Effector memory CD4-positive, alpha-beta T cell (primary cell): ENCODE measurements at places on chromosomes 1 and 21.

- no peaks in the 10 kb centered on the region for H3K27me3 ChIP-seq
- H3K4me3 ChIP-seq, result no peak overlapping the region
- no peaks in the 10 kb centered on the region for H3K4me1 ChIP-seq
- H3K27ac ChIP-seq, result no peak overlapping the region
Measured at GRCh38 chr1:5129746-5130355, 475.4 kb downstream of the AJAP1 start.

DNA sequence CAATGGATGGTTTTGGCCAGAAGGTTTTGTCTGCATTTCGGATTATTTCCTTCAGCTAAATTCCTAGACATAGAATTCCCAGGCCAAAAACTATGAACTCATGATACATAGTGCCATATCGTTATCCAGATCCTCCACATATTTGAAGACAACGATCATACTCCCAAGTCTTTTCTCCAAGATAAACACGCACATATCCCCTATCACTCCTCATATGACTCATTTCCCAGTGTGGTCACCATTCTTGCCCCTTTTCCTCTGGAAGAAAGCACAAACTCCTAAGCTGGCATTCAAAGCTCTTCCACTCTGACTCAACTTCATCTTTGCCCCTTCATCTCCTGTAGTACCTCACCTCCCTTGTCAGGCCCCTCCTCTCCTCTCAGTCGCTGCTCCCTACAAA, 277.6 kb downstream of the PLPP3 start:
- no peaks in the 10 kb centered on the region for H3K36me3 ChIP-seq
- H3K4me1 ChIP-seq, result no peaks in the 10 kb centered on the region
- no peak overlapping the region for H3K27ac ChIP-seq
- H3K4me3 ChIP-seq, result no peak overlapping the region
- H3K27me3 ChIP-seq, result no peaks in the 10 kb centered on the region
- no peak for DNase-seq

DNA sequence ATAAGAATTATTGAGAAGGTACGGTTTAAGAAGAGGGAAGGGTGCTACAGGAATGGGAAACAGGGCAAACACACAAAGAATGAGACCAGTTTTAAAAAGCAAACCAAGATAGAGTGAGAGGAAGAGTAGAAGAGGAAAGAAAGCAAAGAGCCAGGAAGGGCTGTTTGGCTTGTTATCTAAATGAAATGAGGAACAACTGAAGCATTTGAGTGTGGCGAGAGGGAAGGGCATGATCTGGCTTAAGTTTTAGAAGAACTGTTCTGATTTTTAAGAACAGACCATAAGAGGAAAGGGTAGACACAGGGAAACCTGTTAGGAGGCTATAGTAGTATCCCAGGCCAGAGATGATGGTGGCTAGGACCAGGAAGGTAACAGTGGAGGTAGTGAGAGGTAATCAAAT, 73.8 kb downstream of the TUT4 start:
- no peak for DNase-seq
- peaks cover 27% of the 10 kb centered on the region for H3K36me3 ChIP-seq
- H3K27me3 ChIP-seq, result no peaks in the 10 kb centered on the region

GRCh38 chr1:34367954-34368353, 191.2 kb downstream of the C1orf94 start:
- H3K27me3 ChIP-seq, result no peaks in the 10 kb centered on the region
- no peak overlapping the region for H3K27ac ChIP-seq
- H3K4me1 ChIP-seq, result no peaks in the 10 kb centered on the region
- no peaks in the 10 kb centered on the region for H3K36me3 ChIP-seq

DNA sequence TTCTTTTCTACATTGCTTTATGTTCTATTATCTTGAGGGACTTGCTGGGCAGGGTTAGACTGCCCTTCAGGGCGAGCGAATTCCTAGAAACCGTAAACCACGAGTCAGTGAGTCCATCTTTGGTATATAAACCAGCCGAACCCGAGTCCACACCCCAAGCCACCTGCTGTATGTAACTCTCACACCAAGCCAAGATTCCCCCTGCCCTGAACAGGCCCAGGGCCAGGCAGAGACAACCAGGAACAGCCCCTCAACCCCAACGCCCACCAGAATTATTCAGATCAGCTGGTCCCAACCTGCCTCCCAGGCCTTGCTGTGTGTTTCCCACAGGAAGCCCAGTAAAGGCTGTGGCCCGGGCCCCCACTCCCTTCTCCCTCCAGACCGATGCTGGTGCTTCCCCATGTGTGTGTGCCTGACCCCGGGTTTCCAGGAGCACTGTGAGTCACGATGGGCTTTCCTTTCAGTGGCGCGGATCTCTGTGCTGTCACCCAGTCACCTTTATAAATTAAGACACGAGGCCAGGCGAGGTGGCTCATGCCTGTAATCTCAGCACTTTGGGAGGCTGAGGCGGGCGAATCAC, 17.1 kb downstream of the KIF17 start:
- H3K4me1 ChIP-seq, result peaks cover 6% of the 10 kb centered on the region
- H3K27ac ChIP-seq, result no peak overlapping the region
- no peaks in the 10 kb centered on the region for H3K36me3 ChIP-seq

DNA sequence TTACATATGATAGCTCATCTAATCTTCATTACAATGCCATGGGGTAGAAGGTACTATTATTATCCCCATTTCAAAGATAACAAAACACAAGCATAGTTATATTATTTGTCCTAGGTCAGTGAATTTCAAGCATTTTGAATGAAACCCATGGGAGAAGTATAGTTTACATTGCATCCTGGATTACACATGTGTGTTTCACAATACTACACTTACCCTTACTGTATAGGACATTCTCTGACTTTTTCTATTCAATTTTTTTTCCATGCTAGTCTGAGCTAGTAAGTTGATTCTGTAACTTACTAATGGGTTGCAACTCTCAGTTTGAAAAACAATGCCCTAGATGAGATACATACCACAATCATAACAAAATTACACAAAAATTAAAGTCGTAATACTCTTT, 8.7 kb upstream of the GPX7 start:
- H3K36me3 ChIP-seq, result no peaks in the 10 kb centered on the region
- no peaks in the 10 kb centered on the region for H3K27me3 ChIP-seq
- DNase-seq, result no peak
- no peak overlapping the region for H3K27ac ChIP-seq

GRCh38 chr1:168834225-168834872, 105.3 kb upstream of the DPT start:
- H3K4me1 ChIP-seq, result peaks cover 2% of the 10 kb centered on the region
- H3K27me3 ChIP-seq, result no peaks in the 10 kb centered on the region
- no peak for DNase-seq
- no peaks in the 10 kb centered on the region for H3K36me3 ChIP-seq
- H3K4me3 ChIP-seq, result no peak overlapping the region

- peak overlapping the region; percentile 99 for H3K4me3 ChIP-seq
- peaks cover 16% of the 10 kb centered on the region for H3K4me1 ChIP-seq
- DNase-seq, result peak; percentile 87
- peak overlapping the region; percentile 96 for H3K27ac ChIP-seq
- H3K36me3 ChIP-seq, result peaks cover 6% of the 10 kb centered on the region
- H3K27me3 ChIP-seq, result no peaks in the 10 kb centered on the region
Measured at GRCh38 chr1:100351095-100351887, 1.0 kb upstream of the CDC14A start.

DNA sequence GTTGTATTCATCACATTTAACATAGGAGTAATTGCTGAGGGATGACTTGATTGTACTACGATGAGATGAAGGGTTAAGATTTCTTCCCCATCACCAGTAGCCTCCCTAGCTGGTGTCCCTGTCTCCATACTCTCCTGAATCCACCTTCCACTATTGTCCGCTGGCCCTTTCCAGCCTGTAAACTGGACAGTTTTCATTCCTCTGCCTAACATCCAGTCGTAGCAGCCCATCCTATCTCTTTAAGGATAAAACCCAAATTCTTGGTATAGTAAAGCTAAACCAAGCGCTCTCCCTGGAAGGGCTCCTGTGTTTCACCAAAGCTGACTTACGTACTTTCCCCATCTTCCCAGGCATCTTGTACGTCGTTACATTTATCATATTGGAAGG, 670 bp downstream of the COX20 start:
- peaks cover 6% of the 10 kb centered on the region for H3K36me3 ChIP-seq
- H3K27ac ChIP-seq, result peak overlapping the region; percentile 99
- H3K4me1 ChIP-seq, result peaks cover 10% of the 10 kb centered on the region
- no peak for DNase-seq

- no peak overlapping the region for H3K27ac ChIP-seq
- no peak overlapping the region for H3K4me3 ChIP-seq
- H3K27me3 ChIP-seq, result no peaks in the 10 kb centered on the region
- no peaks in the 10 kb centered on the region for H3K4me1 ChIP-seq
- no peaks in the 10 kb centered on the region for H3K36me3 ChIP-seq
- DNase-seq, result peak; percentile 6
Measured at GRCh38 chr1:91165033-91165654, 143.3 kb upstream of the ZNF644 start.

DNA sequence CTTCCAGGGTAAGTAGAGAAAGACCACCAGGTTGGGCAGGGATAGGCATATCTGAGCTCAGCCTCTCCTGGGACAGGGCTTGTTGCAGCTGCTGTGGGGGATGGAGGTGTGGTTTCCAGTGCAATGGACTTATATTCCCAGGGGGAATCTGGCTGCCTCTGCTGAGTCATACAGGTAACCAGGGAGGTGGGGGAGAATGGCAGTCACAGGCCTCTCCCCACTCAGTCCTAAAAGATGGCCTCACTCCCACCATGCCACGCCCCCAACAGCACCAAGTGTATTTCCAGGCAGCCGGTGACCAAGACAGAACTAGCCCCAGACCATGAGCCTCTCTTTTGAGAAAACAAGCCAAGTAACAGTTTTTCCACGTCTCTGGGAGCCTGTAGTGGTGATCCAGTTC, 1240.7 kb downstream of the BRINP3 start:
- no peak for DNase-seq
- H3K27me3 ChIP-seq, result no peaks in the 10 kb centered on the region
- no peaks in the 10 kb centered on the region for H3K36me3 ChIP-seq
- H3K4me3 ChIP-seq, result no peak overlapping the region
- H3K27ac ChIP-seq, result no peak overlapping the region
- H3K4me1 ChIP-seq, result no peaks in the 10 kb centered on the region

GRCh38 chr21:15065392-15066122, 757 bp upstream of the NRIP1 start:
- peaks cover 8% of the 10 kb centered on the region for H3K27me3 ChIP-seq
- peak; percentile 53 for DNase-seq
- H3K4me1 ChIP-seq, result peaks cover 8% of the 10 kb centered on the region
- peak overlapping the region; percentile 67 for H3K27ac ChIP-seq
- peak overlapping the region; percentile 63 for H3K4me3 ChIP-seq
